NT2/D1 (cell line): ENCODE measurements at places on chromosomes 6 and 20.

DNA sequence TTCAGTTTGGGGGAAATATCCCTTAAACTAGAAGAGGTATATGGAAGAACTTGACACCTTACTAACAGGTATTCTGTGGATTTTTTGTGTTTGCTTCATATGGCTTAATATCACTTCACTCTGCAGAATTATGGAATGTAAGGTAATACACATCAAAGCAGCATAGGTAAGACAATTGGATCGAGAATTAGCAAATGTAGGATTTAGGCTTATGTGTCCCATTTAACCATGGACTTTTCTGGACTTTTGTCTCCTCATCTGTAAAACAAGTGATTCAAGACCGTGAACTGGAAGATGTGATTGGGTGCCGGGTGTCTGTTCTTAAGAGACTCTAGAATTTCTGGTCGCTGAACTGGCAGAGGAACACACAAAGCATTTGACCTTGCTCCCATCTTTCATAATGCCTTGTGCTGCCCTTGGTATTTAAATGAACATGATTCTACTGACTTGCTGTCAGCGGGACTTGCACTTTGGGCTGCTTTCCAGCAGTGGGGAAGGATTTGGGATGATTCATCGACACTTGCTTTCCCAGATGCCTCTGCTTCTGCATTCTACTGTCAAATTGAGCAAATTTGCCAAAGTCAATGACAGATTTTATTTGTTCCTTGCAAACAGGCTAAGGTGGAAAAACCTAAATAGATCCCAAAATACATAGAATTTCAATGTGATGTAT is 199.8 kb downstream of the PLCB1 start:
- DNase-seq, result no peak

GRCh38 chr20:61973515-61974356 is 91.9 kb downstream of the TAF4 start:
- no peak for DNase-seq

- no peak for DNase-seq
These were observed 48.1 kb downstream of the CNKSR3 start for GRCh38 chr6:154462425-154462824.

DNA sequence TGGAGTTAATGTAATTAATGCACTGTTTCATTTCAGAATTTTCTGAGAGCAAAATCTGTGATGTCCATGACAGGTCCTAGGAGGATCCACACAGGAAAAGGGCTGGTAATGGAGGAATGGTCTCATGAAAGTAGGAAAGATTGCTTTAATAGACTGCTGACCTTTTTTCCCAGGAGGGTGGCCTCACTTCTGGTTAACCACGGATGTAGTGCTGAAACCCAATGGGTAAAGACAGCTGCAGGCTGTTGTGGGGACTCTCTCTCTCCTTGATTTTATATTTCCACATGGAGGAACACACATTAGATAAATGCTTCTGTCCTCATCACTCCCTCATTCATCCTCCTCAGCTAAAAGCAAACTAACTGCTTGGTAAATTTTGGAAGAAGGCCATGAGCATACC is 23.6 kb upstream of the RIPOR2 start:
- DNase-seq, result no peak

DNA sequence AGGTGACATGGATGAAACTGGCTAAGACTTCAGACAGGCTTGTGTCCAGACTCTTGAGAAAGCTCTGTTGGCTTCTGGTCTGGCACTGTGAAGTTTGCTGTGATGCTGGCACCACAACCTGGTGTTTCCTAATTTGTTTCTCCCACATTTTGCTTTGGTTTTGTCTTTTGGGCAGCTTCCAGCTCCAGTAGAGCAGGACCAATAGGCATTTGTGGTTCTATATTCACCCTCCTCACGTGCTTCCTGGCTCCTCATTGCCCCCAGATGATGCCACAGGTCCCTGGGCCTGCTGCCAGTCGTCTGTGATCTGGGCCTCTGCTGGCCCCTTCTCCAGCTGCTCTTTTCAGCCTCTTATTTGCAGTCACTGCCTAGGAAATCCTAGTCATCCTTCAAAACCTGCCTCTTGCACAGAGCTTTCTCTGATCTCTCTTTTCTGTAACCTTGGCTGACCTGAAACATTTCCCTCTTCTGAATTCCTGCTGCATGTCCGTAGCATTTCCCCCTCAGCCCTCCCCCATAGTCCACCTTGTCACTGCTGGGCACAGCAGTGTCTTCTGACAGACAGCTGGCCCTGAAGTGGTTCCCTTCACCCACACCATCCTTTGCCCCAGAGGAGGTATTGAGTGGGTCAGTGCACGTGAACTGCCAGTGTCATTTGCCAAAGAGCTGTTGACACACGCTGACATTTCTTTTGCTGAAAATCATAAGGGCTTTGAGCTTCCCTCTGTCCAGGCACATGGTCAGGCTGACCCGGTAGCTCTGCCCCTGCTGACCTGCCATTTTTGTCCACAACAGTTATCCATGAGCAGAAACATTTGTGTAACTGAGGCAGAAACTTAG is 63.0 kb downstream of the PTPN1 start:
- no peak for DNase-seq

DNA sequence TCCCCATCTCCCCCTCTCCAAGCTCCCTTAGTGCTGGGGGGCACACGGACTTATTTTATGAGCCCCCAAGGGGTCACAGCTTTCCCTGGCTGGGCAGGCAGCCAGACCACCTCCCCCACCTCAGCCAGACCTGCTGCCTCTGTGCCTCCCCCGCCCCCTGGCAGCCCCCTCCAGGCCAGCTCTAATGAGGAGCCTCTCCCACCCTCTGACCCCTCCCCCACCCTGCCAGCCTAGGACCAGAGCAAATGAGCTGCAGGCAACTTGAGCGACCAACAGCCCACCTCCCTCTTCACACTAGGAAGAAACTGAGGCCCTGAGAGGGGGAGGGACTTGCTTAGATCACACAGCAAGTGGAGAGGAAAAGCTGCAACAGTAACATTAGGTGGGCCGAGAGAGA is 1.9 kb downstream of the GDF5 start:
- no peak for DNase-seq

DNA sequence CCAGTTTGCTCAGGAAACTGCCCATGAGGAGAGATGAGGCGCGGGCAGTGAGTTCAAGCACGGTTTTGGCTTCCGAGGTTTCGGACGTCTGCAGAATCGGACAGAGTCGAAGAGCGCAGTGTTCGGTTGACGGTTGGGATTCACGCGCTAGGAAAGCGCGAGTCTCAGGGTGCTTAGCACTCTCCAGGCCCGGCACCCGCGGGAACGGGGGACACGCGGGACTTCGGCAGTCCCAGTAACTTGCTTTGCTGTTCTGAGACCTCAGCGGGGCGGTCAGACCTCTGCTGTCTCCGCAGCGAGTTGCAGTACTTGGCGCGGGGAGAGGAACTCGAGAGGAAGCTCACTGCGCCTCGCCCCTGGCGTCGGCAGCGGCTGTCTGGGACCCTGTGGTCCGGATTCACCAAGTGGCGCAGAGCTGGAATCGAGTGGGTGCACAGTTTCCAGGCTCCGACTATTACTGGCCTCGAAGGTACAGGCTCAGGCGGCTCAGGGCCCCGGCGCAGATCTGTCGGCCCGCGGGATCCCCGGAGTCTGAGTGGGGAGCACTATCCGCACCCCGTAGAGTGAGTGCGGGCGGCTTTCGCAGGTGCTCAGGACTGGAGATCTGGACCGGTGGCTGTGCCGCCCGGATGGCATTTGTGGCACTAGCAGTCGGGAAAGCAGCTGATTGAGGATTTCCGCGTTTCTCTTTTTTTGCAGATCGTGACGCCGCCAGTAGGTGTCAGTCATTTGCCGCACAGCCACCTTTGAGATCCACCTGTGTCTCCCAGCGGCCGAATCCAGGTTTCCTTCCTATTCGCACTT is at the start of gene POM121L2:
POM121L2 (minus strand) TSS at position 128 of the 804 bp plus-strand sequence; CDS start at position 25, 103 bp downstream.
- no peak for DNase-seq

- no peak for DNase-seq
These were observed 28.1 kb upstream of the SCGN start for GRCh38 chr6:25623879-25624278.

DNA sequence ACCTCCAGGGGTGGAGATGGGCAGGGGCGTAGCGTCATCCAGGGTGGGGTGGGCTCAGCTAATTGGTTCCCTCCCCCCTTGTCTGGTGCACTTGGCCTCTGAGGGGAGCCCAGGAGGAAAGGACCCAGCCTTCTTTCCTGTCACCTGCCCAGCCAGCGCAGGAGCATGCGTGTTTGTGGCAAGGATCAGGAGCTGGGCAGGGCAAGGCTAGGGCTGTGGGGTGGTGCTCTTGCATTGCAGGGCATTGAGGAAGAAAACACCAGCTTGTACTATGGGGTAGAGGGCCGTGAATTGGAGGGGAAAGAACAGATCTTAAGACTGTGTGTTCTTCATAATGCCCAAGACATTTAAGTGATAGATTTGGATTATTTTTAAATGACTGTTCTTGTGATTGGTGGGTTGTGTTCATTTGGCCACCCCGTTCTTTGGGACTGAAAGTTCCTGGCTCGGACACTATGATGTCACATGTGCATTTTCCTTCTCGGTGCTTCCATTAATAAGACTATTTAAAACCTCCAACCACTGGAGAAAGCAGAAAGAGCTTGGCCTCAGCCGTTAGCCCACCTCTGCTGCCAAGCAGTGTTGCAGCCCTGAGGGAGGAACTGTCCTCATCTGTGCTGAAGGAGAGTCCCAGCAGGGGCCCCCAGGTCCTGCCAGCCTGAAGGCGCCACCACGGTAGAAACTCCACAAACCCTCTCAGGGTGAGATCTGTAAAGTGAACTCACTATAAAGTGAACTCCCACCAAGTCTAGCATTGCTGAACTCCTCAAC is 136.2 kb upstream of the INSM1 start:
- no peak for DNase-seq

DNA sequence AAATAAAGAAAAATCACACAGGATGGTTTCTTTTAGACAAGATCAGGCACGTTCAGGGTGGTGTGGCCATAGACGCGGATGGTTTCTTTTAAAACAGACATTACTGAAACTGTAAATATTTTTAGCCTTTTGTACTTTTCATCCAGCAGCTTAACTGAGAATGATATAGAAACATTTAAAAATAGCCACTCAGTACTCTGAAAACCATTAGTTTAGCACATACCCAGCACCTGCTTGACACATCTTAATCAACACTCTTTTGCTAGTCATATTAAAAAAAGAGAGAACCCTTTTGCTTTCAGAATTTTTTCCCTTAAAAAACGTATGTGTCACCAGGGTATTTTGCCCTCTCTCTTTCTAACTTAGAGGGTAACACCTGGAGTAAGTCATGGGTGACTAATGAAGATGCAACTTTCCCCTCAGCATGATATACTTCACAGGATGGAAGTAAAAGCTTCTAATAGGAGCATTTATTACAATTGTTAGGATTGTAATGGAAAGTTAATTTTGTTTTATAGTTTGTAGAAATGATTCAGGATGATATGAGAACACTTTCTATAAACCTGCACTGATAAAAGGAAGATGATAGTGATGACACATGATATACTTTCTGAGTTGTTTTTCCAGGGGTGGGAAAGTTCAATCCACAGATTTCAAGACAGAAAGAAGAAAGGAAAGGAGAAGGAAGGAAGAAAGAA is 45.2 kb downstream of the BACH2 start:
- DNase-seq, result no peak

DNA sequence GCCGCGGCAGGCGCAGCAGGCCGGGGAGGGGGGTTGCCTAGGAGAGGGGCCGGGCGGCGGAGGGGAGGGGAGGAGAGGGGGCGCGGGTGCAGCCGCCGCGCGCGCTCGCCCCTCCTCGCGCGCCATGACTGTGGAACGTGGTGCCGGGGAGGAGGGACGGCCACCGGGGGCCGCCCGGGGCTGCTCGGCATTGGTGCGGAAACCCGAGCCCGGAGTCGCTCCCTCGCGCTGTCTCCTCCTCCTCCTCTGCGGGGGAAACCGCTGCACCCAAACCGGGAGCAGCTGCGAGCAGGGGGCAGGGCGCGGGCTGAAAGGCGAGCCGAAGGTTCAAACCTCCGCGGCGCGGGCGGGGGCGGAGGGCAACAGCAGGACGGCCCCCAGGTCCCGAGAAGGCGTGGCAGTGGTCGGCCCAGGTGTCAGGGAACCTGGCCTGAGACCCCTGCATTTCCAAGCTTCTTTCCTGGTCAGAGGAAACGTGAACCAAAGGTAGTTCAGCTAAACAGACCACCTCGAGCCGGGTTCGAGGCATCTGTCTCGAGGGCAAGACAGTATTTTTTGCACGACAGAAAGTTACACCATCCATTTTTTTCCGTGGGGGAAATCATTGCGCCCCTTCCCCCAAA is 1.4 kb upstream of the TRERF1 start:
- peak; percentile 75 for DNase-seq

- no peak for DNase-seq
These were observed 19.3 kb upstream of the EFCAB8 start for GRCh38 chr20:32839227-32839981.

DNA sequence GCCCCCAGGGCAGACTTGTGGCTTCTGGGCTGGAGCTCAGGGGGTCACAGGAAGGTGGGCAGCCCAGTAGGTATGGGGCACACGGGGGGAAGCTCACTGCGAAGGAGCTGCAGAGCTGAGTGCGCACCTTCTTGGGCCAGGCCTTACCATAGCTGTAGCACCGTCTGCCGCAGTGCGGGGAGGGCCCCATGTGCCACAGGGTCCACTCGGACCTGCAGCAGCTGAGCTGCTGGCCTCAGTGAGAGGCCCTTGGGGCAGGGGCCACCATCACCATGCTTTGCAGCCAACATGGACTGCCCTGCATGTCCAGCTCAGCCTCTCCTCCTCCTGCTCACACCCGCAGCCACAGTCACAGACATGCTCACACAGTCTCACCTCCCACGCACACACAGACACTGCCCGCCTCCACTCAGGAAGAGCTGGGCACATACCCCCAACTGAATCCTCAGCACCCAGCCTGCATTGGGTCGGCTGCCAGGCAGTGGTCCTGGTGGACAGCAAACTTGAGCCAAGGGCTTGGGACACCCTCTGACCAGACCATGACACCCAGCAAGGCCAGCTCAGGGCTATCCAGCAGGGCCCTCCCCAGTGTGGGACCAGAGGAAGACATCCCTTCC is 35.3 kb downstream of the YTHDF1 start:
- no peak for DNase-seq

GRCh38 chr6:26003102-26003694 is 40.6 kb downstream of the TRIM38 start:
- no peak for DNase-seq

DNA sequence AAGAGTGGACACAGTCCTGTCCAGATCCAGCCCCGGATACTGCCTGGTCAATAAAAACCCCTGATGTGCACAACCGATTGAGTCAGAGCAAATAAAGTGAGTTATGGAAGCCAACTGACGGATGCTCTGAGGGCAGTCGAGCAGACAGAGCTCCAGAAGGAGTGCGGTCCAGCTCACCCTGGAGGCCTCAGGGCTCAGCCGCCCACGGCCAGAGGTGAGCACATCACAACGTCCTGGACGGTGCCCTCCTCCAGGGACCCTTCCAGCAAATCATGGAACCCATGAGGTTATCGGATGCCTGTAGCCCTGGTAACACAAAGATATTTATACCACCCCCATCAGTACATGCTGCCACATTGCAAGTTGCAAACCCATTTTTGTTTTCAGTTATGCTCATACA is 44.0 kb upstream of the SMOC2 start:
- DNase-seq, result no peak

- DNase-seq, result no peak
These were observed 73.2 kb downstream of the INSM1 start for GRCh38 chr20:20440886-20441658.

- no peak for DNase-seq
These were observed 17.1 kb upstream of the ASF1A start for GRCh38 chr6:118876814-118877213.

GRCh38 chr6:31900917-31901414 is 920 bp downstream of the ZBTB12 start:
- DNase-seq, result no peak
